ENCODE measurements at places on chromosomes 7 and 10.

DNA sequence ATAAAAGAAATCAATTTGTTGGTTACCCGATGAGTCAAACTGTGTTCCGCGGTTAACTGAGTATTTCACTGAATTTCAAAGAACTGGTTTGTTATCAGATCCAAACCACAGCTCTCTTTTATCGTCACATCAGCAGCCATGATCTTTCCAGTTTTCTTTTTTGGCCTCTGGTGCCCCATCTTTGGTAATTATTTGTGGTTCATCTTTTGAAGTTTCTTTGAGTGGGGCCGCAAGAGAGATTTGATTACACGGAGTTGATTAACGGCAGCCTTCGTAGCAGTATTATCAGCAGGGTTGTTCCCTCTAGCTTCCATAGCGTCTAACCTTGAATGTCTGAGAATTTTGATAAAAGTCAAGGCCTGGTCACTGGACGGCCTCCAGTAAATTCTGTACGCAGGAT, 154.9 kb upstream of the TNRC18 start:
- no peak for DNase-seq

DNA sequence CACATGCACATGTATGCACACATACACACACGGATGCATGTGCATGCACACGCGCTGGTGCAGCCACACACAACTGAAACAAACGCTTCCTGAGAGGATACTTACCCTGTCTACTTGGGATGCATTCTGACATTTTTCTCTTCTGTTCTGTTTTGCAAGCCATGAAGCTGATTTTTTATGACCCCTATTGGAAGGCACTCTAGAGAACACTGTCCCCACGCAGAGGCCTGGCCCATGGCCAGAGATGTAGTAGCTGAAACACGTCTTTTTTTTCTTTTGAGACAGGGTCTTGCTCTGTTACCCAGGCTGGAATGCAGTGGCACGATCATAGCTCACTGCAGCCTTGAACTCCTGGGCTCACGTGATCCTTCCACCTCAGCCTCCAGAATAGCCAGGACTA, 47.9 kb downstream of the VWA2 start:
- no peak for DNase-seq

- DNase-seq = no peak
These were observed 78.3 kb downstream of the ELAPOR2 start for GRCh38 chr7:86981127-86981526.

GRCh38 chr10:131159771-131160170, 151.8 kb downstream of the TCERG1L start:
- DNase-seq = no peak

- no peak for DNase-seq
These were observed 5.1 kb downstream of the AKR1B15 start for GRCh38 chr7:134553976-134554375.

- DNase-seq = no peak
These were observed 37.3 kb upstream of the CNPY1 start for GRCh38 chr7:155583636-155584035.

DNA sequence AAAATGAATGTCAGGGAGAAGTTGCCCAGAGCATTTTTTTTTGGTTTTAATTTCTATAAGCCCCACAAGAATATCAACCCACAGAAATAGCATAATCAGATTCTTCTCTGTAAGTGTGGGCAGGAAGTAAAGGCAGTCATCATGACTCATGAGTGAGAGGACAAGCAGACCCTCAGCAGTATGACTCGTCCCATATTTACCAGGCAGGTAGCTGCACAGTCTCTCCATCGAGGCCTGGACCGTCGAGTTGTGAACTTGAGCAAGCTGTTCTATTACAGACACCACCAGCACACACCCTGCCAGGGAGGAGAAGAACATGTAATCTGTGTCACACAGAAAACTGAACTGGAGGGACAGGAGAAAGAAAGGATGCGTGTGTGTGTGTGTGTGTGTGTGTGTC, 37.8 kb downstream of the AOAH start:
- peak; percentile 23 for DNase-seq

DNA sequence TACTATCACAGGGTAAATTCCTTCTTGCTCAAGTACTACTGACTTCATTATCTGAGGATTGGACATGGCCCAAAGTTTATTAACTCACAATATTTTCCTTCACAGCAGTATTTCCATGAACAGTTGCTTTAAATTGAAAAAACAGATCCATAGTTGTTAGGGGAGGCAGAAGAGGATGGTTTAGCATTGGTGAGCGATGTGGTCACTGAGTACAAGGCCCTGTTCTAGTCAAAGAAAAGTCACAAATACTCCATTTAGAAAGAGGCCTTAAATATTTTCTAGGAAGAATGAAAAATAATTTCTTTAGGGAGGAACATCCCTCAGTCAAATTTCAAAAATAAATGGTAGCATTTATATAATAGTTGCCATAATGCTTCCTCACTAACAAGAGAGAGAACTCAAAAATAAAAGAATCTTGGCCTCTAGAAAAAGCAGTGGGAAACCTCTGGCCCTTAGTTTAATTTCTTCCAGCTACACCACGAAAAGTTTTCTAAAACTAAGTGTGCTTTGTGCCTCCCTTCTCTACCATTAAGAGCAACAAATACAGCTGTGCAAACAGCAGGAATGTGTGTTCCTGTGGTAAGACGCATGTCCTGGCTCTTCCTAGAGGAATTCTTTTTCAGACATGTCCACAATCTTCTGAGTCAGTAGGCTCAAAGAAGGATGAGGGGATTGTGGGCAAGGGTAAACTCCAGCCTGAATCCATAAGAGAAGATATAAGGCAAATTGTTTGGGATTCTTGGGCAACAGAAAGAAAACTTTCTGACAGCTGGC, 105.7 kb downstream of the HOXA1 start:
- DNase-seq = peak; percentile 56

- no peak for DNase-seq
These were observed 517 bp downstream of the SRGN start for GRCh38 chr10:69088471-69088769.

DNA sequence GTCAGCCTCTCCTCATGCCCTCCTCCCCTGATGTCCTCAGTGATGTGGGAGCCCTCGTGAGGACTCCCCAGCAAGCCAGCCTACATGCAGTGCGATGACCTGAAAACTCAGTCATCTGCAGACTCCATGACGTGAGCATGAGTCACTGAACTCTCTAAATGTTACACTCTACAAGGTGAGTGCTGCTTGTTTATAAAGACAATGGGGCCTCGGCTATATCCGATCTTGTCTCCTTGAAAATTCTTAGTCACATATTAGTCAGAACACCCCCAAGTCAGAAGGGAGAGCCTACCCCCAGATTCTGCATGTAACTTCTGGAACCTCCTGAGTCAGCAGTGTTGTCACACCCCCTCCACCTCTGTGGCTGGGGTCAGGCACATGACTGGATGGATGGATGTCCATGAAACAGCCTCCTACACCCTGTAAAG, 673.8 kb downstream of the INHBA start:
- DNase-seq = peak; percentile 98

GRCh38 chr7:155795951-155796350, 16.3 kb downstream of the SHH start:
- DNase-seq = no peak

DNA sequence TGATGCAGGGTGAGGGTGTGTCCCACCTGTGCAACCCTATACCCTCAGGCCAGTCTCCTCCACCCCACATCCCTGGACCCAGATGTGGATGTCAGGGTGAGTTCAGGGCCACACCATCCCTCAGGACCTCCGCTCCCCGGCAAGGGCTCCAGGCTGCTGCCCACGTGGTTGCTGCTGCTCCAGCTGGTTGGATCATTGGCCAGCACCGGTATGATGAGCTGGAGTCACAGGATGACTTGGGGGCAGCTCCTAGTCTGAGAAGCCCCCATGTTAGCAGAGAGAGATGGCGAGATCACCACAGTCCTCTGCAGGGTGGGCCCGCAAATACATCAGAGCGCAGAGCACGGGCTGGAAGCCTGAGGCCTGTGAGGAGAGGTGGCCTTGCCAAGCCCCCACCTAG, 103.3 kb upstream of the GDF10 start:
- DNase-seq = no peak

DNA sequence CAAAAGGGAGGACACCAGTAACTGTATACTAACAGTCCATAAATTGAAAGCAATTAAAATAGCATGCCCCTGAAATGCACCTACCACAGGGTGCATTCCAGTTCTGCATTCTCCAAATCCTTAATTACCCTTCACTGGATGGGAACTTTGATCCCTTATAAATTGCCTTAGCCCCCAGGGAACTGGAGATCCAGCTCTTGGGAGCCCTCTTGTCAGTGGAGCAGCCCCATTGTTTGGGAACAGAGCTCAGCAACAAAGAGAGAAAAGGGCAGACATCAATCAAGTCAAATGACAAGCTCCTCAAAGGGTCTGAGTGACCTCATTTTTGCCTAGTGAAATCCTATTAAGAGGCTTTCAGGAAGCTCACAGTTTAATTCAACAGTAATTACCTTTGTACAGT, 472.6 kb downstream of the XPNPEP1 start:
- no peak for DNase-seq

DNA sequence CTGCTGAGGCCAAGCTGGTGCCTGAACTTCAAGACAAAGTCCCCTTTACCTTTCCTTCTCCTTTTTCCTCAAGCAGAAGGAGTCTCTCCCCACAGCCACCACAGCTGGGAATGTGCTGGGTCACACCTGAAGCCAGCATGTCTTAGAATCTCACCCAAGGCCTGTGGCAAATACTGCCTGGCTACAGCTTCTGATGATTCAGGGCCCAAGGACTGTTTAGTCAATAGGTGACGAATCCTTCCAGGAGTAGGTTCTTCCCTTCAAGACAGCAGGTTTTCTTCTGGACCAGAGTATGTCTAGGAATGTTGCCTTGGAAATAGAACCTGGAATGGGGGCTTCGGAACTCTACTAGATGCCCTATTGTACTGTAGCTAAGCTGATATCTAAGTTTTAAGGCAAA, 374.6 kb downstream of the KIF20B start:
- no peak for DNase-seq

GRCh38 chr7:99642027-99642426, 25.3 kb downstream of the ZSCAN25 start:
- DNase-seq = no peak

DNA sequence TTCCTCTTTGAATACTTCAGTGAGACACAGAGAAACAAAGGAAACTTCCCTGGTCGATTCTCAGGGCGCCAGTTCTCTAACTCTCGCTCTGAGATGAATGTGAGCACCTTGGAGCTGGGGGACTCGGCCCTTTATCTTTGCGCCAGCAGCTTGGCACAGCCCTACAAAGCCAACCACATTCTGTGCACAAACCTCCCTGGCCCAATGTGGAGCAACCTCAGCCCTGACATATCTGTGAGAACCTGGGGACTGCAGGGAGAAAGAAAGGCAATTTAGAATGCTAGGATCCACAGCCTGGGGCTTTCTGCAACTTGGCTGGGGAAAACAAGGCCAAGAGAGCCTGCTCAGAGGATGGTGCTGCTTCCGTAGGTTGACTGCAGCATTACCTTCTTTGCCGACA, 63.5 kb upstream of the PRSS58 start:
- no peak for DNase-seq

DNA sequence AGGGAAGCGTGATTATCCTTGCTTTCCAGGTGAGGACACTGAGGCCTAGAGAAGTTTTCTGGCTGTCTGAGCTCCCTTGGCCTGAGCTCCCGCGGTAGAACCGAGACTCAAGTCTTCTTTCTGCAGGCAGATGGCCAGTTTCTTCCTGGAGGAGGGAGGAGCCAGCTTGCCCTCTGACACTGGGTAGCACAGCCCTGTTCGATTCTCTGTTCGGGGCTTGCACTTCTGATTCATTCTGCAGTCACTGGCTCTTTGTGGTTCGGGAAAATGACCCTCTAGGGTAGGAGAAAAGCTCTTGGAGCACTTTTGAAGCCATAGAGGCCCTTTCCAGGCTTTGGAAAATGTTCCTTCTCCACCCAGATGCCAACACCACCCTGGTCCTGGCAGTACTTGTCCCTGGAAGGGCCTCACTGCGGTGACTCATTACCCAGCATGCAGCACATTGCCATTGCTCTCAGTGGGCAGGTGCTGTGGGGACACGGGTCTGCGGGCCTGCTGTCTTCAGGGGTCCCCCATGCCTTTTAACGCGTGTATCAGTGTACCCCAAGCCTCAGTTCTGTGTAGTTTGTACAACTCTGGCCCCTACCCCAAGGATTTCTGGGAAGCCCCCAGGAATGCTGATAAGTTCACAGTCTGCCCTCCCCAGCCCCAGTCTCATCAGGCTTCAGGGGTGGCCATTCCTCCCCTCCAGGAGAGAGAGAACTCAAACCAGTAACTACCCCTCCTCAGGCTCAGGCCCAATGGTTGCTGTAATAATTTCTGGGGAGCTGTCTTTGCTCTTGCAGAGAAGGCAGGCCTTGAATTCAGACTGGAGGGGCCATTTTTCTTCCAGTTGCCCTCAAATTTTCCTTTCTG, 11.9 kb downstream of the CHST3 start:
- DNase-seq = no peak

DNA sequence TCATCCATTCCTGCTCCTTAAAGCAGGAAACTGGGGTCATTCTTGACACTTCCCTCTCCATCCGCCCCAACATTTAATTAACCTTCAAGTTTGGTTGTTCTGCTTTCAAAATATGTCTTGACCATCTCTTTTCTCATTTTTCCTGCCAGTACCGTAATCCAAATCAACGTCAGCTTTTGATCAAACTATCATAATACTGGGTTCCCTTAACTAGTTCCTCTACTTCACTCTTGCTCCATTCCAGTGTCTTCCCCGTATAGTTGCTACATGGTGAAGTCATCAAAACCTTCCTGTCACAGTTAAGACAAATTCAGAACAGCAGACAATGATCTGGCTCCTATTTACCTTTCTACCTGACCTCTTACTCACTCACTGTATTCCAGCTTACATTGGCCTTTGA, 6.6 kb upstream of the KLF14 start:
- DNase-seq = no peak

DNA sequence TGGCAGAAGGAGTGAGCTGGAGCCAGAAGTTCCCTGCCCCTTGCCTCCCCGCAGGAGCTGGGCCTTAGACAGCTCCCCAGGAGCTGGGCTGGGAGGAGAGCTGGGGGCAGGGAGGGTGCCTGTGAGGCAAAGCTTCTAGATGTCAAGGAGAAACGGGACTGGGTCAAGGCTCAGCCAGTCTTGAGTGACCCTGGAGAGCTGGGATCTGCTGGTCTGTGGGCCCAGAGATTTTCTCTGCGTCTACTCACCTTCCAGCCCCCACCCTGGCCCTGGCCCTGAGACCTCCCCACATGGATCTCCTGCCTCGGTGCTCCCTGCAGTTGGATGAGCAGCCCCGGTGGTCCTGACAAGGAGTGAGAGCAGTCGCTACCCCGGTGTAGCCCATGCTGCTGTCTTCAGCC, 20.3 kb upstream of the SHH start:
- no peak for DNase-seq

- no peak for DNase-seq
These were observed 29.0 kb downstream of the AGAP3 start for GRCh38 chr7:151115121-151115835.

- no peak for DNase-seq
These were observed 291.2 kb upstream of the FZD1 start for GRCh38 chr7:90972906-90973550.

- DNase-seq = no peak
These were observed 41.6 kb downstream of the NEBL start for GRCh38 chr10:20855398-20856038.

DNA sequence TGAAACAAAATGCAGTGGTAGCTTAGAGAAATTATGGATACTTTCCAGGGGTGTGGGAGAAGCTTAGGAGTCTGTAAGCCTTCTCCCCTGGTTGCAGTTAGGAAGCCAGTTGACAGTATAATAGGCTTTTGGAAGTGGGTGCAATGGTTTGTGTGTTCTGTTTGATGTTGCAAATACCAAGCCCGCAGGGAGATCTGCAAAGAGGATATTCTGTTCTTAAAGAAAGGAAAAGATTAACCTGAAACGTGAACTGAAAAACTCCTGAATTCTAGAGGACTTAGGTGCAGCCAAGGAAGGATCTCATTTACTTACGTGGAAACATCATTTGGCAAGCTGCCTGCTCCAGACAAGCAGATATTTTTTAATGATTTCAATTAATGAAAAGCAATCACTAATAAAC, 496.6 kb downstream of the AUTS2 start:
- no peak for DNase-seq
